ENCODE measurements at places on chromosomes 5 and 9.

- no peak for DNase-seq
Observed at GRCh38 chr5:158068964-158069363, 210.0 kb upstream of the CLINT1 start.

GRCh38 chr9:33161011-33161588, 6.0 kb downstream of the B4GALT1 start:
- DNase-seq = no peak

DNA sequence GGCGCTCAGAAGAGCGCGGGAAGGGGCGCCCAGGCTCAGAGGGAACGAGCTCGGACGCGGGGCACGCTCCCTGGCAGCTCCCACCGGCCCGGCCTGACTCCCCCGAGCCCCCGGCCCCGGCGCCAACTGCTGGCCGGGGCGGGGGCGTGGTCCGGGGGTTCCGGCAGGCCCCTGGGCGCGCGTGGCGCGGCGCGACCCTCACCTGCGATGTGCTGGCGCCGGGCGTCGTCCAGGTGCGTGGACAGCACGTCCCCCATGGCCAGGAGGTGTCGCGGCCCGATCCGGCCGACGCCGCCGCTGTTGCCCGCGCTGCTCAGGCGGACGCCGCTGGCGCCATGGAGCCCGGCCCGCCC, 43.5 kb upstream of the STXBP1 start:
- no peak for DNase-seq

DNA sequence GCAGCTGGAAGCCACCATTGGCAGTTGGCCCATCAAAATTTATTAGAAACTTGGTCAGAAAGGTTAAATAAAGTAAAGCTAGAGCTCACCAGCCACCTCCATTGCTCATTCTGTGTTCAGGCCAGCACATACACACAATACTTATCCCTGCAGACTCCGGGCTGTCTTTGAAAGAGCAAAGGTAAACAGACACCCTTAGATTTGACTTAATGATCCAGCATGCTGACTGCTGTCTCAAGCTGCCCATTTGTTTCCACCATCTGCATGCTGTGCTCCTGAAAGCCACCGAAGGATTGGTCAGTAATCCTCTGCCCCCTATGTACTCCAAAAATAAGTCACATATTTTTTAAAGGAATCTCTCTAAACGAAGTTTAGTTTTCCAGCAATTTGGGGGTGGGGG, 1059.8 kb upstream of the DMAC1 start:
- DNase-seq = no peak

GRCh38 chr5:17763301-17763700, 129.0 kb downstream of the TAF11L14 start:
- no peak for DNase-seq

GRCh38 chr9:99878651-99879050, 27.8 kb upstream of the STX17 start:
- no peak for DNase-seq

- peak; percentile 32 for DNase-seq
Observed at GRCh38 chr9:100700689-100701318, 122.9 kb downstream of the CAVIN4 start.

DNA sequence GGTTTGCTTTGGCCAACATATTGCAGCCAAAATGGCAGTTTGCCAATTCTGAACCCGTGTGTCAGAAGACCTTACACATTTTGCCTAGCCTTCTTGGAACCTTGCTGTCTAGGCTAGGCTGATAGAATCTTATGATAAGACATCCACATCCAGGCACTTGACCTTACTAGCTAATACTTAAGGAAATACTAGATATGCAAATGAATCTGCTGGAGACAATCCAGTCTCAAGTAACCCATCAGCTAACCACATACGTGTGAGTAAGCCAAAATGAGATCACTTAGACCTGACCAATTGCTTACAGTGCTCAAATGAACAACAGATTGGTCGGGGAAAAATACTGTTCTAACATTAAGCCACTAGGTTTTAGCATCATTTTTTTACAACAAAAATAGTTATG, 1504.6 kb upstream of the CDH9 start:
- no peak for DNase-seq

- DNase-seq = no peak
Observed at GRCh38 chr5:82586661-82587310, 308.6 kb upstream of the RPS23 start.

- no peak for DNase-seq
Observed at GRCh38 chr5:167633931-167634341, 657.5 kb upstream of the WWC1 start.

- no peak for DNase-seq
Observed at GRCh38 chr9:121944711-121945191, 148.4 kb downstream of the TTLL11 start.

DNA sequence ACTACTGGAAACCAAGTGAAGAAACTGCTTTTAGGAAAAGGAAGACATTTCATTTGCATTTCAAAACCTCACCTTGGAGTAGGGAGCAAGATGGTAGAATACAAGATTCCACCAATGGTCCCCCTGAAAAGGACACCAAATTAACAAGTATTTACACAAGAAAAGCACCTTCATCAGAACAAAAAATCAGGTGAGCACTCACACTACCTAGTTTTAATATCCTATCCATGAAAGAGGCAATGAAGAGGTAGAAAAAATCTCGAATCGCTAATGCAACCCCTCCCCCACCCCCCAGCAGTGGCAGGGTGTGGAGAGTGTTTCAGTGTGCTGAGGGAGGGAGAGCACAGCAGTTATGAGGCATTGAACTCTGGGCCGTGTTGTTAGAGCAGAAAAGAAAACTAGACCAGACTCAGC, 1397.0 kb upstream of the C9orf72 start:
- no peak for DNase-seq

GRCh38 chr9:133991964-133992779, at the start of gene VAV2:
Gene VAV2, minus strand, starts transcription at chr9:133992324. Its CDS starts 46 bp downstream, at chr9:133992278.
- no peak for DNase-seq

GRCh38 chr5:125410537-125411070, 664.2 kb upstream of the ZNF608 start:
- DNase-seq = peak; percentile 63

- peak; percentile 56 for DNase-seq
Observed at GRCh38 chr9:86064220-86064619, 35.1 kb downstream of the GOLM1 start.

DNA sequence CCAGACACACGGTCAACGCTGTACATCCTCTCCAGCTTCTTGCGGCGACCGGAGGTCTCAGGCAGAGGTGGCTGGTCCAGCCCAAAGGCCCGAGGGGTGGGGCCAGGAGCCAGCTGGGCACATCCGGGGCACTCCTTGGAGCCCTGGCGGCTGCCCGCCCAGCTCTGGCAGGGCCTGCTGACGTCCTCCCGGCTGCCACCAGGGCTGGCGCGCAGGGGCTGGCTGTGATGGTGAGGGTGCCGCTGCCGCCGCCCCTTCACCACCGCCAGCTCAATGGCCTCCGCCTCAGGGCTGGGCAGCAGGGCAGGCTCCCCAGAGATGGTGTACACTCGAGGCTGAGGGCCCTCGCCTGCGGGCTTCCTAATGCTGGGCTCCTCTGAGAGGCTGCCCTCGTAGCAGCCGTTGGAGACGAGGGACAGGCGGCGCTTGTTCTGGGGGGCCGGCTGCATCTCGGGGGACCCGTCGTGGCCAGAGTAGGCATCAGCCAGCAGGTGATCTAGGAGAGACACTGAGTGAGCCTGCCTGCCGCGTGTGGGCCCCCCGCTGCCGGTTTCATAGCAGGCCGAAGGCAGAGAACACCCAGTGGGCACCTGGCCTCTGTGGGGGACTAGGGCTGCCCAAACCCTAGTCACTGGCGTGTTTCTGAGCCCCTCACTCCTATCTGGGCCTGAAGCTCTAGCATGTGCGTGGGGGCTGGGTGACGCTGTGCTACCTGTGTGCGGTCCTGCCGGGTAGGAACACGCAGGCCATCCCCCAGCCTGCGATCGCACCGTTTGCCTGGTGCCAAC, 1.5 kb downstream of the NSMF start:
- no peak for DNase-seq

DNA sequence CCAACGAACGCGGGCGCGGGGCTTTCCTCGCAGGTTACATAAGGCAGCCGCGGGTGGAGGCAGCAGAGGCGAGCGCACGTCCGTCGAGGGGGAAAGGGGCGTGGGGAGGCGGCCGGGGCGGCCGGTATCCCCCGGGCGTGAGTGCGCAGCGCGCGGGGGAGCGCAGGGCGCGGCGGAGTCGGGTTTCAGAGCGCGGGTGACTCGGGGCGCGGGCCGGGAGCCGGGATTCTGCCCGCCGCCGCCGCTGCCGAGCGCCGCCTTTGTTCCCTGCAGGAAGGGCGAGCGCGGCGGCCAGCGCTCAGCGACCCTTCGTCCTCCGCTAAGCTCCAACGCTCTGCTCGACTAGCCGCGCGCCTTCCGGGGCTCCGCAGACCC, at the start of gene COL15A1:
Gene COL15A1, plus strand, starts transcription at position 226 of the 375 bp plus-strand sequence. CDS start 155 bp downstream, outside the sequence.
- DNase-seq = no peak

- no peak for DNase-seq
Observed at GRCh38 chr9:134044944-134045343, 19.7 kb downstream of the BRD3OS start.

DNA sequence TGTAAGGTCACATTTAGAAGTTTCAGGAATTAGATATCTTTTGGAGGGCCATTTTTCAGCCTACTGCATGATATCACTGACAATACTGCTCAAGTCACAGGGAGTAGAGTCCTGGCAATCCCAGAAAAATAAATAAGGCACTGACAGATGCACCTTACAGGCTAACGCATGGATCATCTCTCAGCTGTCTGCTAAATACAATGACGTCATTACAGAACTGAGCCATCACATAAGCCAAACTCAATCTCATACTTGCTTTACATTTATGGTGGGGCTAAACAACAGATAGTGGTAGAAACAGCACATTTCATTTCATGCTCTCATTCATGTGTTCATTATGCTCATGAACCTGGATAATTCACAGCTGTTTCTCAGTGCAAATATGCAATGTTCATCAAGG, 243.7 kb downstream of the SEMA5A start:
- no peak for DNase-seq

DNA sequence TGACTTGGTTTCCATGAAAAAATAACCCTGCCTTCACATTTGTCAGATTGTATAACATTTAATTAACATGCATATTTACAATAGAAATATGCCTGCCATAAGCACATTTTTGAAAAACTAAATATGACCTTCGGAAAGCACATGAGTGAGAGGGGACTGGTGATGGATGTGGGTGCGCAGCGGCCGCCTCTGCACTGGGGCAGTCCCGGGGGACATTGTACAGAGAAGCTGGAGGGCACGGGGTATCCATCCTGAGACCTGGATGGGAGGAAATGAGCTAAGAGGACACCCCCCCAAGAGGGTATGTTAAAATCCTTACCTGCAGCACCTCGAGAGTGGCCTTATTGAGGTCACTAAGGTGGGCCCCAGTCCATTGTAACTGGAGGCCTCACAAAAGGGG, 161.3 kb upstream of the IRX4 start:
- no peak for DNase-seq

DNA sequence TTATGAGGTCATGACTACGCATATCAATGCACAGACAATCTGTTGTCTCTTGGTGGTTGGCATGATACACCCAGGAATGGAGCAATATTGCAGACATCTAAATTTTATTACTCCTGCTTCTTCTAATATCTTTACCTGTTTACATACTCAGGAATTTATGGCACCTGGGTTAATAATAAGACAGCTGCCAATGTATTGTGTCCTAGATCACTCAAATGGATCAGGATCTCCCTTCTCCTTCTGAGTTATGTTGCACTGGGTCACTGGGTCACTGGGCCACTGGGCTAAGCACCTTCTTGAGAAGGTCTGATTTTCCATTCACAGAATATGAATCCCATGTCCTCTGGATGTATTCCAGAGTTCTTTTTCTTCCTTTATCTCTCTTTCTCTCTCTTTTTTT, 41.8 kb downstream of the CCL28 start:
- DNase-seq = no peak

DNA sequence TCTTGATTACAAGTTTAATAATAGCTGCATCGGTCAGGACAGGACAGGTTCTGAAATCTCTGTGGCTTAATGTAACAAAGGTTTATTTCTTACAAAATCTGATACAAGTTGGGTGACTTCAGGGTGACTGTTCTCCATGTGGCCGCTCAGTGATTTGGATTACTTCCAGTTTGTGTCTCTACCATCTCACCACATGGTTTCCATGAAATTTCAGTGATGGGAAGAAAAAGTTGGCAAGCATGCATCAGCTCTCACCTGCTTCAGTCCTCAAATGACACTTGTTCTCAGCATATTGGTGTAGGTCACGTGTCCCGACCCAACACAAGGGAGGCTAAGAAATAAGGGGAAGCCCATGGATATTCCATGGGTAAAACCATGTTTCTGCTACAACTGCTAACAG, 7.8 kb upstream of the TMEM268 start:
- no peak for DNase-seq

Data from DMS 273 treated with DMSO at 0.1 percent for 48 hours (cell line).